GM23338 (cell line): ENCODE measurements at places on chromosomes 4 and X. TPM values are rescaled to one million over a fixed set of nuclear protein-coding genes. Genes with fewer than 3 reads are reported as not detected.

DNA sequence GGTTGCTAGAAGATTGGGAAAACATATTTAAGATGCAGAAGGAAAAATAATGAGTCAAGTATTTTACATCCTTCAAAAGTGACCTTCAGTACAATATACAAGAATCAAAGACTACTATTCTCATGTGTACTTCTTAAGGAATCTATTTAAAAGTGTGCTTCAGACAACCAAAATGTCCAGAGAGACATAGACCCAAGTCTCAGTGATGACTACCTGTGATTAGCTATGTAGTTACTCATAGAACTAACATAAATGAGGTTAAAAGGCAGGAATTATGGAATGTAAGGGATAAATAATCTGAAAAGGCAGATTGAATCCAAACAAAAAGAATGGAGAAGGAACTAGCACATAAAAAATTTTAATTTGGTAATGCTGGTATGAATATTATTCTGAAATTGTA is 634.7 kb upstream of the FAM241A start:
- DNase-seq: no peak

DNA sequence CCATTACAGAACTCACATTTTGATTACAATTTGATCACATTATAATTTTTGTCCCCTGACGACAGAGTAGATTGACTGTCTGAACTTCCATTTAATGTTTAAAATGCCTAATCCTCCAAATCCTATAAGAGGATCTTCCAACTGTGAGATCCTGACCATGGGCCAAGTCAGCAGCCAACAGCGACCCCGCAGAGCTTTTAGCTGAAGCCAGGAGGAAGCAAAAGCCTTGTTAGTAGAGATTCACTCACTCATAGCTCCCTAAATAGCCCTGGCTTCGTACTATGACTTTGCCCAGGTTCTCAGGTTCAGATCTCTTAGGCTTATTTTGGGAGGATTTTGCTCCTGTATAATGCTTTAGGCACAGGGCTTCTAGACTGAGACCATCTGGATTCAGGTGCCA is 413.1 kb downstream of the NKX6-1 start:
- DNase-seq: peak; percentile 11

DNA sequence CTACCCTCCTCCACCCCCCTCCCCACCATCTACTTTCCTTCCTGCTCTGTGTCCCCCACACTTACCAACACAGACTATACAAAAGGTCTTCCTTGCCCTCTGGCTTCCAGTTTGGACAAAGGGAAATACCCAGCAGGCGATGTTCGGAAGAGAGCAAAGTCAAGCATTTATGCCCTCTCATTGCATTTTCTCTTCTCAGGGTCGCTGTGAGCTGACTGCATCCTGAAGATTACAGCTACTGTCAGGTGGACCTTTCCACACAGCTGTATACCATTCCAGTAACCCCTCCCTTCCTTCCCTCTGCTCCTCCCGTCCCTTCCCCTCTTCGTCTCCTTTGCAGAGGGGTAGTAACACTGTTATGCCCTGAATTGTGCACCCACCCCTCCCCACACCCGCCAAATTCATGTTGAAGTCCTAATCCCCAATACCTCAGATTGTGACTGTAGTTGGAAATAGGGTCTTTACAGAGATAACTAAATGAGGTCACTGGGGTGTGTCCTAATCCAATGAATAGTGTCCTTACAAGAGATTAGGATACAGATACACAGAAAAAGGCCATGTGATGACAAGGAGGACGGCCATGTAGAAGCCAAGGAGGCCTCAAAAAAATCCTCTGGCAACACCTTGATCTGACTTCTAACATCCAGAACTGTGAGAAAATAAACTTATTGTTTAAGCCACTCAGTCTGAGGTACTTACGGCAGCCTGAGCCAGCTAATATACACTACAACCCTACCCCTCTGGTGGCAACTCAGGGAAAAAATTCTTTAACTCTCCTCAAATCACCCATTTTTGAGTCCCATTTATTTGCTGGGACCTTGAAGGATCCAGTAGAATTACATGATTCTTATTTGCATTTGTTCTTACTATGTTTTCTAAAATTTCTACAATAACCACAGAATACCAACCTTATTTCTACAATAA is 11.7 kb downstream of the MORF4L2 start:
- DNase-seq: peak; percentile 11

DNA sequence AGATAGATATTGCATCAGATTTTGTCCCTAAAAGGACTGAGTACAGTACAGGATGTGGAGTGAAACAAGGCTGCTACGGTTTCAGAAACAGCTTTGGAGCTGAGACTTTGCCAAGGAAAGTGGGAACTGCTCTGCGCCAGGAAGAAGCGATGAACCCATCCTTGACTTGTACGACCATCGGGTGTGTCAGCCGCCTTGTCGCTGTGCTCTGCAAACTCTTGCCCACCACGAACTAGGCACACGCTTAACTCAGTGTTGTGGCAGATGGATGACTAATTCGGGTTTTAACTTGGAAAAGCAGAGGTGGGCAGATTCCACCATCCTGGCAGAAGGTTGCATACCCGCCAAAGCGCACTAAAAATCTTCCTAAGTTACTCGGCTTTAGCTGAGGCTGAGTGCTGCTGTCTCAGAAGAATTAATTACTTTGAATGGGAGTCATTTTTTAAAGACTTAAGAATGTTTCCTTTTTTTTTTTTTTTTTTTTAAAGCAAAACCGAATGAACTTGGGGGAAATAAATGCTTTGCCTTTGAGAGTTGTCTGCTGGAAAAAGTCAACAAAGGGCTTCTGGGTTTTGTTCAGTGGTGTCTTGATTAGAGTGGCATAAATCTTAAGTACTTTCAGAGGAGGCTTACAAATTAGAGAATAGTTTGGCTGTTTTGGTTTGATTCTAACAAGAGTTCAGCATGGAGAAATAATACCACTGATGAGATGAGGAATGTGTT is 69.5 kb downstream of the SHROOM2 start:
- DNase-seq: no peak

Gene BEX2
- 37.5 and 49.8 TPM in 2 replicates for total RNA-seq

Gene SUPT20HL2
- not detected in 2 replicates for total RNA-seq

Gene ADAM29
- 0.04 TPM in 1 of 2 replicates, not detected in the other for total RNA-seq

Gene OTUD6A
- 0.17 TPM in 1 of 2 replicates, not detected in the other for total RNA-seq

Gene CT45A3
- not detected in 2 replicates for total RNA-seq

Gene GC
- 0.21 TPM in 1 of 2 replicates, not detected in the other for total RNA-seq
